ENCODE measurements at places on chromosomes 12 and 14. TPM values are rescaled to one million over a fixed set of nuclear protein-coding genes. Genes with fewer than 3 reads are reported as not detected.

DNA sequence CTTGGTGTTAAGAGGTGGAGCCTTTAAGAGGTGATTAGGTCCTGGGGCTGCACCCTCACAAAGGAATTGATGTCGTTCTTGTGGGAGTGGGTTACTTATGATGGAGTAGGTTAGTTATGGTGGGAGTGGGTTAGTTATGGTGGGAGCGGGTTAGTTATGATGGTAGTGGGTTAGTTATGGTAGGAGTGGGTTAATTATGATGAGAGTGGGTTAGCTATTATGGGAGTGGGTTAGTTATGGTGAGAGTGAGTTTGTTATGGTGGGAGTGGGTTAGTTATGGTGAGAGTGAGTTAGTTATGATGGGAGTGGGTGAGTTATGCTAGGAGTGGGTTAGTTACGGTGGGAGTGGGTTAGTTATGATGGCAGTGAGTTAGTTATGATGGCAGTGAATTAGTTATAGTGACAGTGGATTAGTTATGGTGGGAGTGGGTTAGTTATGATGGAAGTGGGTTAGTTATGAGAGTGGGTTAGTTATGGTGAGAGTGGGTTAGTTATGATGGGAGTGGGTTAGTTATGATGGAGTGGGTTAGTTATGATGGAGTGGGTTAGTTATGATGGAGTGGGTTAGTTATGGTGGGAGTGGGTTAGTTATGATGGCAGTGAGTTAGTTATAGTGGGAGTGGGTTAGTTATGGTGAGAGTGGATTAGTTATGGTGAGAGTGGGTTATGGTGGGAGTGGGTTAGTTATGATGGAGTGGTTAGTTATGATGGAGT lies 22.6 kb upstream of the SFSWAP start:
- H3K27ac ChIP-seq: no peak overlapping the region
- H3K4me1 ChIP-seq: no peaks in the 10 kb centered on the region
- no peaks in the 10 kb centered on the region for H3K36me3 ChIP-seq
- no peak for DNase-seq

The RBMS2 gene
- 22.9 TPM for total RNA-seq

DNA sequence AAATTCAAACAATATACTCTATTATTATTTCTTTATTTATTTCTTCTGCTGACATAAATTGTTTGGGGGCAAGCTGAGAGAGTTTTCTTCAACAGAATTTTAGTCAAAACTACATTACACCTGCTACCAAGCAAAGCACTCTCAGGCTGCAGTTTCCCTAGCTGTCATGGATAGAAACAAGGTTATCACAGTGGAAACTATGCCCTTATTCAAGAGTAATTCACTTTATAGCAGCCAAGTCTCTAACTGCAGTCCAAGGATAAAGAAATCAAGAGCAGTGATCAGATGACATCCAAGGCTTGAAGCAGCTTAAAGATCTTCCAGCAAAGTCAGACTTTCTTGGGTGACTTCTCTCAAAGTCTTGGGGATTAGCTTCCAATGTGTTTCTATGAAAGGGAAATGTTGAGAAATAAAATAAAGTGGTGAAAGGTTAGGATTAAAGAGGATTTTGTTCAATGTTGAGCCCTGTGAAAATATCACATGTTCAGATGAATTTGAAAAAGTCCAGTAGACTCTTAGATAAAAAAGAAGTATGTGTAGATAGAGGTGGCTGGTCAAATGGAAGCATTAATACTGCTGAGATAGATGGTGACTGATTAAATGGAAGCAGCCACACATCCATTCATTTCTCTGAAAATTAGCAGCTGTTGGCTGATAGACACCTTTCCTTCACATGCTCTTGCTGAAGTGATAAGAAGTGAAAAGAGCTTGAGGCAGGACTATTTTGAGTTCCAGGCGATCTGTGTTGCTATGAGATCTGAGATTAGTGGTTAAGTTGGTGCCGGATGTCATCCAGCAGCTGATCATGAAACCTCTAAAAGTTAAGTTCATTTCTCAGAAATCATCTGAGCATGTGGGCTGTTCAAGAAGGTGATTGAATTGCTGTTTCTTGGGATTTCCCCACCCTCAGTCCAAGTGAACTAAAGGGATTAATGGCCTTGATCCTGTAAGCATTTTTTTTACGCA lies 257.8 kb upstream of the BTG1 start:
- no peaks in the 10 kb centered on the region for H3K36me3 ChIP-seq
- DNase-seq: no peak
- H3K4me3 ChIP-seq: no peak overlapping the region
- H3K27ac ChIP-seq: no peak overlapping the region
- no peaks in the 10 kb centered on the region for H3K4me1 ChIP-seq

The VASH1 gene
- total RNA-seq: 5.8 TPM

- no peaks in the 10 kb centered on the region for H3K27me3 ChIP-seq
- H3K36me3 ChIP-seq: no peaks in the 10 kb centered on the region
- no peak overlapping the region for H3K27ac ChIP-seq
- no peak overlapping the region for H3K4me3 ChIP-seq
- DNase-seq: no peak
- no peaks in the 10 kb centered on the region for H3K4me1 ChIP-seq
Measured at GRCh38 chr12:125470838-125471783, 405.9 kb downstream of the AACS start.

DNA sequence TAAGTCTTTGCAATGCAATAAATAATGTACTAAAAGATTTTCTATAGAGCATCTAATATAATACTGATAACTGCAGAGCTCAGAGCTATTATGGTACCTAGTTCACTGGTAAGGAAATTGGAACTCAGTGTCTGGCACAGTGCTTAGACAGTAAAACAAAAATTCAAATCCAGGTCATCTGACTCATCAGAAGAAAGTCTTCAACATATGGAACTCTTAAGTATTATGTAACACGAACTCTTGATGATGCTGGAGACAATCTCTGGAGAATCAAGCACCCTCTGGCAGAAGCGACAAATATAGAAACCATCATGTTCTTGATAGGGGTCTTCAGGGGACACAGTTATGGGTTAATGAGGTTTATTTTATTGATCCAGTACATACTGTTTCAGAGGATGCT lies 37.3 kb upstream of the TRHDE start:
- H3K4me1 ChIP-seq: no peaks in the 10 kb centered on the region
- H3K36me3 ChIP-seq: no peaks in the 10 kb centered on the region

GRCh38 chr12:118237052-118237665 lies 101.2 kb downstream of the PEBP1 start:
- H3K27ac ChIP-seq: no peak overlapping the region
- H3K4me3 ChIP-seq: no peak overlapping the region
- H3K4me1 ChIP-seq: no peaks in the 10 kb centered on the region
- H3K36me3 ChIP-seq: no peaks in the 10 kb centered on the region
- no peaks in the 10 kb centered on the region for H3K27me3 ChIP-seq

The KRT75 gene
- total RNA-seq: not detected

Data from breast epithelium (tissue), 4 donors.